NCI-H1694 treated with DMSO at 0.1 percent for 48 hours (cell line): ENCODE measurements at places on chromosomes 16 and 17.

DNA sequence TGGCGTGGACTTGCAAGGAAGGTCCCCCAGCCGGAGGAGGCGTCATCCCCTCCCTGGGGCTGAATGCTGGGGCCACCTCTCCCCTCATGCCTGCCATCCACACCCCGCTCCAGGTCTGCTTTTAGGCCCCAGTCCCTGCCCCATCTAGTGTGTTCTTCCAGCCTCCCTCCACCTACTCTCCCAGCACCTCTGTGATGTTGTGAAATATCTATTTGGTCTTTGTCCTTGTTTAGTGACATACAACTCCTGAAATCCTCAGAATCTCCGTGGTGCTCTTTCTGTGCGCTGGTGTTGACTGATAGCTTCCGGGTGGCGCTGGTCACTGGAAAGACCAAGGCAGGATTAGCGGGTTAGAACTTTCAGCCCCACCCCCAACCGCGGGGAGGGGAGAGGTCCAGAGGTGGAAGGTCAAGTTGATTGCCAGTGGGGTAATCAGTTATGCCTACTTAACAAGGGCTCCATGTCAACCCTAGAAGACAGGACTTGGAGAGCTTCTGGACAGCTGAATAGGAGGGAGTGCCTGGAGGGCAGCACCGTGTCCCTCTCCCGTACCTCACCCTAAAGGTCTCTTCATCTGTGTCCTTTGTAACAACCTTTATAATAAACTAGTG, 10.1 kb downstream of the TBC1D24 start:
- no peak for DNase-seq

GRCh38 chr17:69239611-69240600, 11.3 kb upstream of the ABCA10 start:
- no peak for DNase-seq

DNA sequence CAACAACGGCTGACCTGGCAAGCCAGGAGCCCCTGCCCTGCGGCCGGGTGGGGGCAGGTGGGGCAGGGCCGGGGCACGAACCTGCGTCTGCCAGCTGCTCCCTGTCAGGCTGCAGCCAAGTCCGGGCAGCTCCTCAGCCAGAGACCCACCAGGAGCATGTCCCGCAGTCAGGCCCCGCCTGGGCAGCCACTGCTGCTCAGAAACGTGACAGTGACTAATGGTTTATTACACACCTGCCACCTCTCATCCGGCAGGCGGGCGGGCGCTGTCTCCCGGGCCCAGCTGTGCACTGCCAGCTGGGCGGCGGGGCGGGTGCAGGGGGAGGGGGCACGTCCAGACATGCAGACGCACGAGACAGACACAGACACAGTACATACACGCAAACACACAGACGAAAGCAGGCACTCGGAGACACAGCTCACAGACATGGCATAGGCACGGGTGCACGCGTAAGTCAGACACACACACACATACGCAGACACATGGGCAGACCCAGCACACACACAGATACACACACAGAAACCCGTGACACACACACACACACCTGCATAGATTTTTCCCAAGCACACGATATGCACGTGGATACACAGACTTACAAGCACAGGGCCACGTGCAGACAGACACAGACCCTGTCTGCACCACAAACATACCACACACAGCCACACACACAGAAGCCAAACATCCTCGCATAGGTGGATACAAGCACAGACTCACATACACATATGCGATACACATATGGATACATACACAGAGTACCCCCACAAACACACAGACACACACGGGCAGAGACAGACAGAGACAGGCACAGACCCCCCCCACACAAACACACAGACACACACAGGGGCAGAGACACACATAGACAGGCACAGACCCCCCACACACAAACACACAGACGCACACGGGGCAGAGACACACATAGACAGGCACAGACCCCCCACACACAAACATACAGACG, 248.3 kb upstream of the CIBAR2 start:
- DNase-seq, result peak; percentile 93

DNA sequence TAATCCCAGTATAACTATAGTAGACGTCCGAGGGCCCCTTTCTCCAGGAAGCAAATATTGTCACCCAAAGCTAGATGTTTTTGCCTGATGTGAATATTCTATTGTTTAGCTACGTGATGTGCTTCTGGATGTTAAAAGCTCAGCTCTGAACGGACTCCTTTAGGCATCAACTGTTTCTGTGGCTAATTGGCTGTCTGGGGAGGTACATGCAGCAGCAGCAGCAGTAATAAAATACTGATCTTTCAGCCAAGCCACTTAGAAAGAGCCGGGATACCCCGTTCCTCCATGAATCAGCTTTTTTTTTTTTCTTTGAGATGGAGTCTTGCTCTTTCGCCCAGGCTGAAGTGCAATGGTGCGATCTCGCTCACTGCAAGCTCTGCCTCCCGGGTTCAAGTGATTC, 43.0 kb downstream of the TRARG1 start:
- DNase-seq, result no peak

- DNase-seq, result no peak
These were observed 199.1 kb downstream of the TMEM114 start for GRCh38 chr16:8391257-8391656.

GRCh38 chr16:68607443-68607842, 37.7 kb upstream of the CDH3 start:
- DNase-seq, result no peak

GRCh38 chr16:20971401-20971800, 70.8 kb downstream of the LYRM1 start:
- no peak for DNase-seq
